ENCODE measurements at places on chromosomes 16 and 17. TPM values are rescaled to one million over a fixed set of nuclear protein-coding genes. Genes with fewer than 3 reads are reported as not detected.
A peak's percentile ranks its signal among the peaks of the same experiment; 100 is the strongest.

- no peak for DNase-seq
Observed at GRCh38 chr17:9225305-9226101, 204.2 kb downstream of the NTN1 start.

- peak; percentile 91 for DNase-seq
Observed at GRCh38 chr17:62703776-62704380, 76.4 kb downstream of the MRC2 start.

DNA sequence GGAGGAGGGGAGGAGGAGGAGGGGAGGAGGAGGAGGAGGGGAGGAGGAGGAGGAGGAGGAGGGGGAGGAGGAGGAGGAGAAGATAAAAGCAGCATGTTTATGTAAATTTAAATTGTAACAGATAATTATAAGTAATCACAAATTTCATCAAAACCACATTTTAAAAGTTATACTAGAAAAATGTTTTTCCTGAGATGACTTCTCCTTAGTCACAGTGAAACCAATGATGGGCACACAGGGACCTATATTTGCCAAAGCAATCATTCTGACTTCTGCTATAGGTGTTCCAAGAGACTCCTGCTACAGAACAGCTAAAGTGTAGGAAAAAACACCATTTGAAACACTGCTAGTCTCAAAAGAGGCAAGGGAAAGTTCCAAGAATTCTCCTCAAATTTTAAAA is 66.4 kb downstream of the CEP95 start:
- DNase-seq, result no peak

GRCh38 chr17:57914273-57915142 is 40.7 kb downstream of the CUEDC1 start:
- DNase-seq, result no peak

Gene ANKS4B
- total RNA-seq, result 9.0 TPM

DNA sequence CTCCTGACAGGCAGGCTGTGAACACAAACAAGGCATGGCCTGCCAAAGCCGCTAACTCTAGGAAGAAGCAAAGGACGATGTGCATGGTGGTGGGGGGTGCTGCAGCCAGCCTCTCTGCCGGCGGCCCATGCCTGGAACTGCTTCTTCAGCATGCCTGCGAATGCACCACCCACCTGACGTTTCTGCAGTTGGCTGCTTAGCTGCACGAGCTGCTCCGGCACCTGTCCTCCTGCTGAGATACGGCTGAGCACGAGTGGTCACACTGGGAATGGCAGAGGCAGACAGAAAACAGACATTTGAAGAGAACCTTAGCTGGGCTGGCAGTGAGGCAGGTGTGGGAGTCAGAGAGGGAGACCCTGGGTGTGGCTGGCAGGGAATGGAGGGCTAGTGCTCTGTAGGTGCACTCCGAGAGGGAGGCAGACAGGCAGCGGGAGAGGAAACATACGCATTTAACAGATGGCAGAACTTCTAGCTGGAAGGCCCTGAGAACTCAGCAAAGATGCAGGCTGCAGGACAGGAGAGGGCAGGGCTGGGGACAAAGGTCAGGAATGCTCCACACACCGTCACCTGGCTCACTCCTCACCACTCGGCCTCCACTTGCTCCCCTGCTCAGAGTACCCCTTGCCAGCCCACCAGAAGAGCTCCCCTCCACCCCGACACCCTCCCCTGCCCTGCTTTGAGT is 5.2 kb downstream of the FLCN start:
- DNase-seq, result no peak

DNA sequence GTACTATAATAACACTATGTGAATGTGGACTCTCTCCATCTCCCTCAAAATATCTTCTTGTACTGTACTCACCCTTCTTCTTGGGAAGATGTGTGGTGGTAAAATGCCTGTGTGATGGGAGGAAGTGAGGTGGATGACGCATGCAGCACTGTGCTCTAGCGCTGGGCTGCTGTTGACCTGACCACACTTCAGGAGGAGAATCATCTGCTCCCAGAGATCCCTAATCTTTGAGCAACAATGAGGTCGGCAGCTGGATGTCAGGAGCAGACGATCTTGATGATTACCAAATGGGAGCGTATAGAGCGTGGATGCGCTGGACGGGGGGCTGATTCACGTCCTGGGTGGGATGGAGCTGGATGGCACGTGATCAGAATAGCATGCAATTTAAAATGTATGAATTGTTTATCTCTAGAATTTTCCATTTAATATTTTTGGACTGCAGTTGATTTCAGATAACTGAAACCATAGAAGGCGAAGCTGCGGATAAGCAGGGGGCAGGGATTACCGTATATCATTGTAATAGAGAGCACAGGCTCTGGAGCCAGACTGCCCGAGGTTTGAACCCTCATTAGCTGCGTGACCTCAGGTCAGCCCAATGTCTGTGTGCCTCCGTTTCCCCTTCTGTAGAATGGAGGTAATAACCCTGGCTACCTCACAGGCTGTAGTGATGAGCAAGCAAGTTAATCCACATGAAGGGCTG is 23.7 kb upstream of the CYLD start:
- DNase-seq, result peak; percentile 34

DNA sequence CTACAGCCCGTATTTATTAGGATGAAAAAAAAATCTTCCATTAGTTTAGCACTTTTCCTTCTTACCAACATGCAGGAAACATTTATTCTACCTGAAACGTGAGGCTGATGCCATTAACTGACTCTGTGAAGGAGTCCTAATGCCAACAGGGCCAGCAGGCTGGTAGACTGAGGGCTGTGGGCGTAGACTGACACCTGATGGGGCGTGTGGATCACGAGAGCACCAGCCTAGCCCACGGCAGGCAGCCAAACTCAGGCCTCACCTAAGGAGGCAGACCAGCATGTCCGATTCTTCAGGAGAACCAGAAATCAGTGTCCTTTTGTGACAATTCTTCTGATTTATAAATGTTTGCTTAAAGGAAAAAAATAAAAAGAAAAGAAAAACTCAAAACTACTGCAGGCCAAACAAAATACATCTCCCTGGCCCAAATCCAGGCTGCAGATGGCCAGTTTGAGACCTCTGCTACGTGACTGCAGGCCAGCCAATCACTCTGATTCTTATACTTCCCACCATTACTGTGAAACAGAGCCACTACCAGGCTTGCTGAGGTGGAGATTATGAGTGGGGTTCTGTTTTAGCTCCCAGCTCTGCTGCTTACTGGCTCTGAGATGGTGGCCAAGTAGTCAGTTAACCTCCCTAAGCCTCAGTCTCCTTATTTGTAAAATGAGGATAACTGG is 66.5 kb downstream of the GNAO1 start:
- DNase-seq, result no peak

DNA sequence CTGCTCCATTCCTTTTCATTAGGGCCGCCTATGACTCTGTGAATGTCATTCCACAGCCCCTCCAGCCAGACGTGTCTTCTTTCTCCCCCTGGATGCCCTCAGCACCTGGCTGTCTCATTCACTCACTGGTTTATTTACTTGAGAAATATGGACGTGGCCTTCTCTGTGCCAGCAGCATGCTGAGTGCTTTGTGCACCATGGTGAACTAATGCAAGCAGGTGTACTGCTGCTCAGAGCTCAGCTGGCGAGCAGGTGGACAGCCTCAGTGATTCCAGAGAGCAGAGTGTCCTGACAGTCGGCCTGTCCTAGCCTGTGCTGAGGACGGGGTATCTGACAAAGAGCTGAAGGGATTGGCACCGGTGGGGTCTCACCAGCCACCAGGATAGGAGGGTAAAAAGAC is 96.7 kb downstream of the GNAO1 start:
- DNase-seq, result no peak

Data from stomach (tissue), 19 donors.